ENCODE measurements at places on chromosomes 6 and 20. TPM values are rescaled to one million over a fixed set of nuclear protein-coding genes. Genes with fewer than 3 reads are reported as not detected.

DNA sequence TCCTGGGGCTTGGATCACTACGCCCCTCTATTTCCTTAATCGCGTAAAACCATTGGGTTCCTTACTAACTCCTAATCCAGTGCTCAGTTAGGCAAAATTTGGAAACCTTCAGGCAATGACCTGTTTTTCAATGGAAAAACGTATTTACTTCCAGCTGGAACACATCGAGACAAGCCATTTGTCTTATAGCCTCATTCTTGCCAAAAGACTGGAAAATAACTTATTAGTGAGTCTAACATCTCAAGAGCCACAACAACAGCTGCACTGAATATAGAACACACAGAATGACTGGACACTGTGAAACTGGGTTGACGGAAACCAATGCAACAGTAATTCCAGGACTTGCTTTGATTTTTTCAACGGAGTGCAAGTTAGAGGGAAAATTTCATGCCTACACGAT, 125.2 kb upstream of the MAP3K7 start:
- DNase-seq = no peak

DNA sequence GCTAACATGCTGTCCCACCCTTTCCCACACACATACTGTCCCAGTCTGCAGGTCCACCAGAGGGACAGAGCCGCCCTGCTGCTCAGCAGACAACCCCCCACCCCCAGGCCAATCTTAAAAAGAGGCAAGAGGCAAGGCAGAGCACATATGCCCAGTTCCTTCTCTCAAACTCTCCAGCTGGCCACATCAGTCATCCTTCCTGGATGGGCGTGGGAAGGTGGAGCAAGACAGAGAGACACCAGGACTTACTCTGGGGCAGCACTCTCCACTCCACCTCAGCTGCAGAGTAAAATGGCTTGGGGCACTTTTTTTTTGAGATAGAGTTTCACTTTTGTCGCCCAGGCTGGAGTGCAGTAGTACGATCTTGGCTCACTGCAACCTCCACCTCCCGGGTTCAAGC, 10.8 kb downstream of the MOCS3 start:
- no peak for DNase-seq

DNA sequence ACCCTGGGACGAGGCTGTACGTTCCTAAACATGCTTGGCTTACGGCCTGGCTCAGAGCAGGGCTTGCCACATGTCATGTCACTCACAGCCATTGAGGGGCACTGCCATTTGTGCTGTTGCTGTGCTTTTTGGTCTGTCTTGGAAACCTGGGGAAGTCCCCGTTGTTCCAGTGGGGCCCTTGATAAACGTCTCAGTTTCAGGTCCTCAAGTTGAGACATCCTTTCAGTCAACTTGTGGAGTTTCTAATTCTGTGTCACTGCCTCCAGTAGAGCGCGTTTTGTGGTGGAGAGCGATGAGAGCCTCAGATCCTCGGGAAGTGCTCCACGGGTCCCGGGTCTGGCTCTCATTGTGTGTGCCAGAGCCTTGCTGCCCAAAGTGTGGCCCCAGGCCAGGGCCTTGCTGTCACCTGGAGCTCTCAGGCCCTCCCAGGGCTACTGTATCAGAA, 43.0 kb upstream of the CCR6 start:
- no peak for DNase-seq

DNA sequence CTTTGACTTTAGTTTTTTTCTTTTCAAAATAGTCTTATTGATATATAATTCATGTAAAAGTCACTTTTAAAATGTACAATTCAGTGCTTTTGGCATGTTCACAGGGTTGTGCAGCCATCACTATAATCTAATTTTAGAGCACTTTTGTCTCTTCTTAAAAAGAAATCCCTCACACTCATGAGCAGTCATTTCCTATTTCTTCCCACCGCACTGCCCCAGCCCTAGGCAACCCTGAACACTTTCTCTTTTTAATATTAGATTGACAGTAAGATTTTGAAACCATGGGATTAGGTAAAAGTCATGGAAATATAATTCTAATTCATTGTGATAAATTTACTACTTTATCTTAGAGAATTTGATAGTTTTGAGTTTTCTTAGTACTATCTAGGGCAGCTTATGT, 309.4 kb downstream of the UTRN start:
- DNase-seq = no peak

- DNase-seq = no peak
Measured at GRCh38 chr6:17385660-17386059, 7.7 kb upstream of the CAP2 start.

DNA sequence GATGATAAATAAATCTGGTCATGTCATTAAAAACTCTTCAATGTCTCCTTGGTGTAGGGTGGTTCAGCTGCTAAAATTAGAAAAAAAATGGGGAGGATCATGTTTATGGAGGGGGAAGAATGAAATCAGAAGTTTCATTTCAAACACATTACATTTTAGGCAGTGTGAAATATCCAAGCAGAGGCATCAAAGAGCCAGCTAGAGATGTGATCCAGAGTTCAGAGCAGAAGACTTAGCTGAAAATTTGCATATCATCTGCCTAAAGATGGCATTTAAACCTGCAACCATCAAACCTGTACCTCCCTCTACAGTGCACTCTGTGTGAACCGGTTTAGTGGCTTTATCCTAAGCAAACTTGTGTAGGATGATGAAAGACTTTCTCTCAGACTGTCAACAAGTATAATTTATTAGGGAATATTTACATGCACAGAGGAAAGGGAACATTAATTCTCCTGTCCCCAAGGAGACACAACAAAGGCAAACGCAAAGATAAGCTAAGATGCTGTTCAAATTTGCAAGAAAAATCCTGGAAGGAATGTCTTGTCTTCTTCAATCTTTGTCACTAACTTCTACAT, 84.8 kb upstream of the PLEKHG1 start:
- DNase-seq = no peak

- DNase-seq = no peak
Measured at GRCh38 chr6:29419516-29419915, 4.8 kb downstream of the OR12D1 start.

DNA sequence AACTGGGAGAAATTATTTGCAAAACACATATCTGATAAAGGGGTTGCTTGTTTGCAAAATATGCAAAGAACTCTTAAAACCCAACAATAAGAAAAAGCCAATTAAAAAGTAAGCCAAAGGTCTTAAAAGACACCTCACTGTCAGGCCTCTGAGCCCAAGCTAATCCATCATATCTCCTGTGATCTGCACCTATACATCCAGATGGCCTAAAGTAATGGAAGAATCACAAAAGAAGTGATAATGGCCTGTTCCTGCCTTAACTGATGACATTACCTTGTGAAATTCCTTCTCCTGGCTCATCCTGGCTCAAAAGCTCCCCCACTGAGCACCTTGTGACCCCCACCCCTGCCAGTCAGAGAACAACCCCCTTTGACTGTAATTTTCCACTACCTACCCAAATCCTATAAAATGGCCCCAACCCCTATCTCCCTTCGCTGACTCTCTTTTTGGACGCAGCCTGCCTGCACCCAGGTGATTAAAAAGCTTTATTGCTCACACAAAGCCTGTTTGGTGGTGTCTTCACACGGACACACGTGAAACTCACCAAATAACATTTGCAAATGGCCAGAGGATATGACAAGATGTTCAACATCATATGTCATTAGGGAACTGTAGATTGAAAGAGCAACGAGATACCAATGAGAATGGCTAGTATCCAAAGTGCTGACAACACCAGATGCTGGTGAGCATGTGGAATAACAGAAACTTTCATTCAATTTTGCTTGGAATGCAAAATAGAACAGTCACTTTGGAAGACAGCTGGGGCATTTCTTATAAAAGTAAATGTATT, 565.0 kb upstream of the ADGRB3 start:
- DNase-seq = no peak

DNA sequence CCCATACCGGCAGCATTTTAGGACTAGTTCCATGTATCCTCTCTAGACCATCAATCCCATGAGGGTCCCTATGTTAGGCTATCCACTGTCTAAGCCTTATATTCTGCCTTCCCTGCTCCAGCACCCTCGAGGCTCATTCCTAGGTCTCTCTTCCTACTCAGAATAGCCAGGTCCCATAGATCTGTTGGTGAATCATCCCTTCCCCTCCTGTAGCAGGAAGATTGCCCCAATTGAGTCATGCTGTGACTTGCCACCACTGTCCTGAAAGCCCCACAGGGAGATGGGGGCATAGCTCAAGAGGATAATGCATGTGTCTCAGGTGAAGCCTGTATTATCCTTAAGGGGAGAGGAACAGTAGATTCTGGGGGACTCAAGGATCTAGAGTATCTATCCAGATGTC, 143.1 kb upstream of the MOCS1 start:
- no peak for DNase-seq

- no peak for DNase-seq
Measured at GRCh38 chr6:142909686-142910085, 35.3 kb downstream of the HIVEP2 start.

DNA sequence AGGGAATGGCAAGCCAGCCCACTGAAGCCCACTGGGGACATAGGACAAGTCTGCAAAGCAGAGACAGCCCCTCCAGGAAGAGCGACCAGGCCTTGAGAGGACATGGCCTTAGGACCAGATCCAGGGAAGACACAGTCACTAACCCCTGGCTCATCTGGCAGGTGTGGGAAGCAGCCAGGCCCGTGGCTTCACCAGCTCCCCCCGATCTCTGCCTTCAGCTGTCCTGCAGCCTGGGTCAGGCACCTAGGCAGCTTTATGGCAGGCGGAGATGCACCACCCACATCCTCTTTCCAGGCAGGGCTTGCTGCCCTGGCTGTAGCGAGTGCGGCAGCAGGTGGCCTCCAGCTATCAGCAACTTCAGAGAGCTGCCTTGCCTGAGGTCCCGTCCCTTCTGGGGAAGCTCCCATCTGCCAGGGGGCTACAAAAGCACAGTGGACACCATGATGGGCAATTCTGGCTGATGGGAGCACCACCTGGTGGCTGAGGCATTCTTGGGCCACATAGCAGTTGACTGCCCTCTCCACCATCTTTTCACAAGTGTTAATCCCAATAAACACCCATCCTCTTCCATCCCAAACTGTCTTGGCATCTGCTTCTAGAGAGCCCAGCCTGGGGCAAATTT, 85.8 kb downstream of the DZANK1 start:
- DNase-seq = no peak

- no peak for DNase-seq
Measured at GRCh38 chr6:41527721-41528408, 18.3 kb upstream of the FOXP4 start.

DNA sequence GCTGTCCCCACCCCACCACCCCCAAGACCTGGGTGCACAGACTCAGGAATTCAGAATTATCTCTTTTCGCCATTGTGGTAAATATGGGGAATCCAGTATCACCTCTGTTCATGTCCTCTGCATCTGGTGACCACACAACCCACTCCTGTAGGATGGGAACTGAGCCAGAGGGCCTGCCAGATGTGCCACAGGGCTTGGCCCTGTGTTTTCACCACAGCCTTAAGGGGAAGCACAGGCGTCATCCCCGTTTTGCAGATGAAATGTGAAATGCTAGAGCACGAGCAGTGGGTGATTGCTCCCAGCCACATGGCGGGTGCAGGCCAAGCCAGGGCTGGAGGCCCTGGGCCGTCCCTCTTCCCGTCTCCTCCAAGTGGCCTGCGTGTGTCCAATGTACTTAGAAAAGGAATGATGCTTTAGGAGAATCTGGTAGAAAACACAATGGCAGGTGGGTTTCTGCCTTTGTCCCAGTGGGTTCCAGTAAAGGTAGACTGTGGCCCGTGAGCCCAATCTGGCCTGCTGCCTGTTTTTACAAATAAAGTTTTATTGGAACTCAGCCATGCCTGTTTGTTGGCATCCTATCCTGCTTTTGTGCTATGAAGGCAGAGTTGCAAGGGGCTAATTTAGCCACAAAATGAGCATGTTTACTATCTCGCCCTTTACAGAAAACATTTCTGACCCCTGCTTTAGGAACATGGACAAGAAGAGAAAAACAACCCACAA, 309.2 kb downstream of the CDH4 start:
- no peak for DNase-seq

GRCh38 chr6:95802978-95803377, 212.8 kb upstream of the FUT9 start:
- DNase-seq = no peak

GRCh38 chr6:42263165-42263728, 45.6 kb upstream of the MRPS10 start:
- DNase-seq = no peak

DNA sequence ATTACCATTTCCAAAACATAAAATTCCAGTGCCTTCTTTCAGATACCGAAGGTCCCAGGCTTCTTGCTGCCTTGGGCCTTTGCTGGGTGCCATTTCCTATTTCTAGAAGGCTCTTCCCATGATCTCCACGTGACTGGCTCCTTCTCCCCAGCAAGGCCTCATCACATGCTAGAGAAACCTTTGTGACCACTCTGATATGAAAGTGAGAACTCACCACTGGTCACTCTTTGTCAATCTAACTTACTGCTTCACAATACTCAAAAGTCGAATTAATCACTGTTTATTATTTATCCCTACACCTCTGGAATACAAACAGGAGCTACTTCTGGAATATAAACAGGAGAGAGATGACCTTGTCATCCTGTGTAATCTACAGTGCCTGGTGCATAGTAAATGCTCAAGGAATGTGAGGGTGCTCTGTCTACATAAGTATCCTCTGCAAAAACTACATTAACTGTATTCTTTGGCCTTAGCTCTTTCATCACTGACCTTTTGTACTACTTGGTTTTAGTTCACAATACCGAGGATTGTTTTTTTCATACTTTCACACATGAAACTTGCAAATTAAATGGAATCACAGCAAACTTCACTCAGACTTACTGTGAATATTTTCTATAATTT, 1.6 kb downstream of the STX7 start:
- DNase-seq = no peak

- no peak for DNase-seq
Measured at GRCh38 chr6:15294504-15294903, 48.6 kb downstream of the JARID2 start.

DNA sequence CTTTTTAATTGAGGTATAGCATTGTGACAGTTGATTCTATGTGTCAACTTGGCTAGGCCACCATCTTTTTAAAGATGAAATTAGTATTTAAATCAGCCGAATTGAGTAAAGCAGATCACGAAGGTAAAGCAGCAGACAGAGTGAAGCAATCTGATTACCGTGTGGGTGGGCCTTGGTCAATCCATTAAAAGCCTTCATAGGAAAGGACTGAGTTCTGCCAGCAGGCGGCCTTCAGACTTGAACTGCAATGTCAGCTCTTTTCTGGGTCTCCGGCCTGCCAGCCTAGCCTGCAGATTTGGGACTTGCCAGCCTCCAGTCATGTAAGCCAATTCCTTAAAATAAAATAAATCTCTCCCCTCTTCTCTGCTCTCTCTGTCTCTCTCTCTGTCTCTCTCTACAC, 22.4 kb upstream of the TGM2 start:
- DNase-seq = no peak

DNA sequence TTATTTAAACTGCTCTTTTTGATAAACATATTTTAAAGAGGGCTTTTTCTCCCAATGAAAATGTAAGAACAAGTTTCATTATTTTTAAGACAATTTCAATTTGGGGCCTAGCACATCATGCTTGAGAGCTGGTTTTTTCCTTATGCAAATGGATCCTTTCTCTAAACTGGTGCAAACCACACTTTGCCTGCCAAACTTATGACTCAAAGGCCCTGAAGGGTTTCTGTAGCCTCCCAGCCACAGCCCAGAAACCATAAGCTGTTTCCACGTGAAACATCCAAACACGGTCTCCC, 451 bp upstream of the HSF2 start:
- DNase-seq = no peak

Gene SAPCD1
- 1.6 TPM for total RNA-seq

Gene NFS1
- total RNA-seq = 39.7 TPM

Gene HDAC2
- 66.5 TPM for total RNA-seq

Gene STX7
- 28.5 TPM for total RNA-seq

Gene EPPIN
- not detected for total RNA-seq

Gene DBNDD2
- 49.2 TPM for total RNA-seq

Gene CST2
- total RNA-seq = not detected

Gene RBPJL
- not detected for total RNA-seq

Gene TDRD6
- 1.1 TPM for total RNA-seq

Gene CST4
- not detected for total RNA-seq

All from breast epithelium (tissue), 4 donors.